Cardiac fibroblast (primary cell): ENCODE measurements at places on chromosomes 1 and 21.

DNA sequence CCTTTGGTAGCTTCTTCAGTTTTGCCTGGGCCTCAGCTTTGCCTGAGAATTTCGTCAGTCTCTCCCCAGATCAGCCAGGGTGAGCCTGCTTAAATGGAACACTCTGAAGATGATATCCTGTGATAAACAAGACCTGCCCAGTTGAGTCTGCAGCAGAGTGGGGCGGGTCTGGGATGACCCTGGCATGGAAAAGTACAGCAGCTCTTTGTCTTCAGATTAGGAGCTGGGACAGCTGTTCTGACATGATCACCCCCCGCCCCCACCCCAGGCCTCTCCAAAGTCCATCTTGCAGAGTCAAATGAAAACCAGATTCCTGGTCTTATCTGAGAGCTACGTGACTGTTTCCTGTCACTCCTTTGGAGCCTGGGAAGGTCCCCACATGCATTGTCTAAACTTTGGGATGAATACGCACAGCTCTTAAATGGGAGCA, 2.2 kb upstream of the TMEM51 start:
- no peak for DNase-seq

- DNase-seq: peak; percentile 44
Measured at GRCh38 chr1:172775606-172776005, 116.7 kb downstream of the FASLG start.

DNA sequence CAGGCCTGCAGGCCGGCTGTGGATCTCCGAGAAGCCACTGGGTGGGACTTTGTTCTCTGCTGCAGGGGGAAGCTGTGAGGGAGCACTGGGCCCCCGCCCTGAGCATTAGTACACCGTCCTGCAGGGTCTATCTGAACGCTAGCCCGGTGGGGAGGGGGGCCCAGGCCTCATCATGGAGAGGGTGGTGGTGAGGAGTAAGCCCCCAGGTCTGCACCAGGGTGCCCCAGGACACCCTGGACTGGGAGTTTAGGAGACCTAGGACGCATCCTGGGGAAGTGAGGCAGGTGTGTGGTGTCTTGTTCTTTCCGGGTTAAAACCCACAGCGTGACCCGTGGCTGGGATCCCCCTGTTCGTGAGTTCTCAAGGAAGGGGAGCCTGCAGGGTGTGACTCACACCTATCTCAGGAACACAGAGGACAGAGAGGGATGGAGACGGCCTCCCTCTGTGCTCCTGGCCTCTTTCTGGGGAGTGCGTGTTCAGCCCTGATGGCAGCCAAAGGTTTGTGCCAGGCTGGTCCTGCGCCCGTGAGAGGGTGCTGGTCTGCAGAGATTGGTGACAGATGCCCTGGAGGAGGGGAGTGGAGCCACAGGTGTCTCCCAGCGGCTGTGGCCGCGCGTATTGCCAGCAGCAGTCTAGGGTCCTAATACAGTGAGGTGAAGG, 44.8 kb downstream of the AGPAT3 start:
- DNase-seq: no peak

- peak; percentile 52 for DNase-seq
Measured at GRCh38 chr1:30706528-30706927, 16.9 kb downstream of the MATN1 start.
